ENCODE measurements at places on chromosomes 1 and 21.

- DNase-seq = no peak
These were observed 1.8 kb downstream of the CDC20 start for GRCh38 chr1:43360616-43361015.

DNA sequence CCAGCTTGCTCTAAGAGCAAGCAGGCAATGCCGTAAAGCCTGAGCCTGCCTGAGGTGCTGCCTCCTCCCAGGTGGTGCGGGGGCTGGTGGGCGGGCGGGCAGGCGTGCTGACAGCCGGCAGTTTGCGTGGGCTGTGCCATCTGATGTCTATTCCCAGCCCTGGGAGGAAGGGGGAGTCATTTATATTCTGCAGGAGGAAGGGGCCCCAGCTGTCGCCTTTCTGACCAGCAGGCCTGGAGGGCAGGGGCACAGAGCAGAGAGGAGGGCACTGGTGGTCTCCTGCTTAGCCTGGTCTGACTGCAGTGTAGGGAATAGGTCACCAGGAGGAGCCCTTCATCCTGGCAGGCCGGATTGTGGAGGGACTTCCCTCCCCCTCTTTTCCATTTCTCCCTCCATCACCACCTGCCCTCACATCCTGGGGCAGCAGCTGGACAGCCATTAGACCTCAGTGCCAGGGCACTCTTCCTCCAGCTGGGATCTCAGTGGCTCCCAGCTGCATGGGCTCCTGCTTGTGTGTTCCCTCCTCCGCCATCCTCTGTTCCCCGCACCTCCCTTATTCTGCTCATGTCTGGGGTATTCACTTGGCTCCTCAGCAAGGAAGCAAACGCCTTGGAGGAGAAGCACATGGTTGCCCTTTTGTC is 4.4 kb downstream of the CYB561D1 start:
- DNase-seq = peak; percentile 22

GRCh38 chr21:27424601-27425000 is 457.7 kb upstream of the ADAMTS5 start:
- no peak for DNase-seq

GRCh38 chr21:27840262-27840661 is 873.4 kb upstream of the ADAMTS5 start:
- DNase-seq = no peak

DNA sequence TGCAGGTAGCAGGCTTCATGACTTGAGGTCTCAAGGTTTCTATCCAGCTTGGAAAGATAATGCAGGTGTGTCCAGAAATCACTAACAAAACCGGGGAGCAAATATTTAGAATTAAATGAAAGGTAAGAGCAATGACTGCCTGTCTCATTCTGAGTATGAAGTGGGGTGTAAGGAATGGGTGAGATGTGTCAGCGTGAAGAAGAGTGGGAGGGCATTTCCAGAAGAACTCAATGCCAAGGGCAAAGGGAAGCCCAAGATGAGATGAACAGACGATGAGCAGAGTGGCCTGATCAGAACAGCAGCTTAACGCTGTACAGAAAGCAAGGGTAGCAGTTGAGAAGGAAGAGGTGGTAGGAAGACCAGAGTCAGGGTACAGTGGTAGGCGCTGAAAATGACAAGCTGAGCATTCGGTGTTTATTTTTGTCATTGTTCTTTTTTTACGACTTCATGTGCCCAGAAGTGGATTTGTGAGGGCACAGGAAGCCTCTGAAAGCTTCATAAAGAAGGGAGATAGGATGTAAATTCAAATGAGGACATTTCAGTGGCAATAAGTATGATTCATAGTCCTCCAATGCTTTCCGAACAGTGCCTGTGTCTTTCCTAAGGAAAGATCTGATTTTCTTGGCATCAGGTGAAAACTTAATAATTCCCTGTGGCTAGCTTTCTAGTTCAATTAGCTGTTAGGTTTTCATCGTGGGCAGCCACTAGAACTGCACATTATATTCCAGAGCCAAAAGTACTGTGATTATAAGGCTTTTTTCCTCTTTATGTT is 190.5 kb downstream of the APP start:
- DNase-seq = no peak

DNA sequence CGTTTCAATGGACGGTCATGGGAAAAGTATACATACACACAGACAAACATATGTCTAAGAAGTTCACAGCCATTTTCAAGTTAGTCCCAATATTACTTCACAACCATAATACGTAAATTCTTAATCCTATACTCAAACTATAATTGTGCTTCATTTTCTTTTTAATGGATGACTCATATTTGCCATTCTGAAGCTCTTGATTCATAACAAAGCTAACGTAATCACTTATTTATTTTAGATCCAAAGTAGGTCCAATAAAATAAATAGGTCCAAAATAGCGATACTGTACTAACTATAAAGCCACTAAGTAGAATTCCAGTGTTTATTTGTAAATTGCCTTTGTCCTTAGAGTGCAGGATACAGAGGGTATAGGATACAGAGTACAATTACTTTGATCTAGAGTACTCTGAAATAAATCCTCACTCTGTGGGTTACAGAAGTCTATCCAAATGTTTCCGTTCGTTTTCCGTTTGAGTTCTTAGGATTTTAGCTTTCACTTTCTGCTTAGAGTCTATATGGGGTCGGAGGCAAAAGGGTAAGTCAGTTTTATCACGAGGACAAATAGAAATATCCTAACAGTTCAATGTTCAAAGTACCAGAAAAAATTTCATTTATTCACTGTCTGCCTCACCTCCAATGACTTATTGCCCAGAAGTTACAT is 8.8 kb upstream of the C1orf115 start:
- no peak for DNase-seq

DNA sequence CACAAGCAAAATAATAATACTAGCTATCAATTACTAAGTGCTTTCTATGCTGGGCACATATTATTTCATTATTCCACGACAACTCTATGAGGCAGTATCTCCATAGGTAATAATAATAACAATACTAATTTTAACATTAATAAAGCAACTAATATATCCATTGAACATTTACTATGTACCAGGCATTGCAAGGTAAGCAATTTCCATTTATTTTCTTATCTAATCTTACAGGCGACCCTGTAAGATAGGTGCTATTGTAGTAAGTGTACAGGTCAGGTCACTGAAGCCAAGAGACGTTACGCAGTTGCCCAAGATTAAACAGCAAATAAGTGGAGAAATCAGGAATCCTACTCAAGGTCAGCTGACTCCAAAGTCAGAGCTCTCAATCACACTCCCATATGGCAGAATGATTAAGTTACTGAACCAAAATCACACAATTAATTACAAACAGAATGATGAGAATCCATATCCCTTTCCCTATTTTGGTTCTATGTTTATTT is 198.4 kb downstream of the SLC45A1 start:
- DNase-seq = no peak

GRCh38 chr1:67937010-67937409 is 103.7 kb upstream of the GNG12 start:
- no peak for DNase-seq

DNA sequence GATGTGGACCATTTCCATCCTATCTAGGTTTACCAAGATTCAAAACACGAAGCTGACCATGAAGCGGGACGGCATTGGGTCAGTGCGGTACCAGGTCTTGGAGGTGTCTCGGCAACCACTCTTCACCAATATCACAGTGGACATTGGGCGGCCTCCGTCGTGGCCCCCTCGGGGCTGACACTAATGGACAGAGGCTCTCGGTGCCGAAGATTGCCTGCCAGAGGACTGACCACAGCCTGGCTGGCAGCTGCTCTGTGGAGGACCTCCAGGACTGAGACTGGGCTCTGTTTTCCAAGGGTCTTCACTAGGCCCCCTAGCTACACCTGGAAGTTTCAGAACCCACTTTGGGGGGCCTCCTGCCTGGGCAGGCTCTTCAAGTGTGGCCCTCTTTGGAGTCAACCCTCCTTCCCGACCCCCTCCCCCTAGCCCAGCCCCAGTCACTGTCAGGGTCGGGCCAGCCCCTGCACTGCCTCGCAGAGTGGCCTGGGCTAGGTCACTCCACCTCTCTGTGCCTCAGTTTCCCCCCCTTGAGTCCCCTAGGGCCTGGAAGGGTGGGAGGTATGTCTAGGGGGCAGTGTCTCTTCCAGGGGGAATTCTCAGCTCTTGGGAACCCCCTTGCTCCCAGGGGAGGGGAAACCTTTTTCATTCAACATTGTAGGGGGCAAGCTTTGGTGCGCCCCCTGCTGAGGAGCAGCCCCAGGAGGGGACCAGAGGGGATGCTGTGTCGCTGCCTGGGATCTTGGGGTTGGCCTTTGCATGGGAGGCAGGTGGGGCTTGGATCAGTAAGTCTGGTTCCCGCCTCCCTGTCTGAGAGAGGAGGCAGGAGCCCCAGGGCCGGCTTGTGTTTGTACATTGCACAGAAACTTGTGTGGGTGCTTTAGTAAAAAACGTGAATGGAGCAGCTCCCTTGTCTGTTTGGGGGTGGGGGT is 864 bp upstream of the CCDC24 start:
- DNase-seq = no peak

- no peak for DNase-seq
These were observed 23.4 kb upstream of the PTP4A2 start for GRCh38 chr1:31961536-31961935.

- no peak for DNase-seq
These were observed 364.2 kb upstream of the ZP4 start for GRCh38 chr1:238254935-238255334.

GRCh38 chr1:214900590-214900989 is 181.9 kb upstream of the KCNK2 start:
- no peak for DNase-seq

GRCh38 chr1:202015662-202015937 is 5.2 kb downstream of the ELF3 start:
- DNase-seq = no peak

DNA sequence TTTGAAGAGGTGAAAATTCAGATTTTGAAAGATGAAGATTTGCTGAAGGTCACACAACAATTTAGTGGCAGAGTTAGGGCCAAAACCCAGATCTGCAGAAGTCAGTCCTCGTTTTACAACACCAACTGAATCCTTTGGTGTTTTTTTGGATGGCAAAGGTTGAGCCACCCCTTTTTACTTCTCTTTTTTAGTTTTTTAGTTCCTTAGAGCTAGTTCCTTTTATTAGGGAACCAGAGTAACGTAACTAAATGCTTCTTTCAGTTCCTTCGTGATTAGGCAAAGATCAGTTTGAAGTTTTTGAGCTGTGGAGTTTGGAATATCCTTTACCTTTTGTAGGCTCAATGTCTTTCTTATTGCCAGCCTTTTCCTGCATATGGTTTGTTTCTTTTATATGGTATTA is 67.9 kb upstream of the ARID1A start:
- no peak for DNase-seq

DNA sequence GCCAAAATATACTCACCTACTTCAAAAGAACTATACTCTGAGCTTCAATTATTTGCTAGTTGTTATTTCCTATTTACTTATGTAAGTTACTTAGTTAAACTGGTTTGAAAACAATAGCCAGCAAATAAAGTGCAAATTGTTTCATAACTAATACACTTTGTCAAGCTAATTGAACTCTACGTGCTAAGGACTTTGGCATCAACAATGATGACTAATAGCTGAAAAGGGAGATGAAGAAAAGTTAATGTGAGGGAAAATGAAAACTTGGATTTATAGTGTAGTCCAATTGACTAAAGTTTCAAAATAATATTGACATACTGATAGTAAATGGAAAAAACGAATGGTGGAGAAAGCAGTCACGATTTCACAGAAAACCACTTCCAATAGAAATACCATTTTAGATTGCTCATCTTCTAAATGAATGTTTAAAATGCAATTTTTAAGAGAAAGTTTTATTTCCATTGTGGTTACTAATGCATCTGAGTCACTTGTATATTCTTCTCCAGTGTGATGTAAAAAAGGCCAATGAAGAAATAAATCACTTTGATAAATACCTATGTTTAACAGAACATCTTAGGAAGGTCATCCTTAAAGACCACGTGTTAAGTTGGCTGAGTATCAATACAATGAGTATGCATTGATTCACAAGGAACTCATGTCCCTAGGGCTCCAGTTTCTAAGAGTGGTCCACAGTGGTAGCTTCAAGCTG is 455.2 kb downstream of the LTN1 start:
- peak; percentile 99 for DNase-seq

- no peak for DNase-seq
These were observed 53.4 kb downstream of the CD2 start for GRCh38 chr1:116807394-116808199.

GRCh38 chr1:239558991-239559390 is 172.6 kb downstream of the CHRM3 start:
- DNase-seq = no peak

- no peak for DNase-seq
These were observed 22.3 kb upstream of the SPSB1 start for GRCh38 chr1:9270290-9270883.

- DNase-seq = no peak
These were observed 3.0 kb upstream of the PEX10 start for GRCh38 chr1:2415337-2415736.

DNA sequence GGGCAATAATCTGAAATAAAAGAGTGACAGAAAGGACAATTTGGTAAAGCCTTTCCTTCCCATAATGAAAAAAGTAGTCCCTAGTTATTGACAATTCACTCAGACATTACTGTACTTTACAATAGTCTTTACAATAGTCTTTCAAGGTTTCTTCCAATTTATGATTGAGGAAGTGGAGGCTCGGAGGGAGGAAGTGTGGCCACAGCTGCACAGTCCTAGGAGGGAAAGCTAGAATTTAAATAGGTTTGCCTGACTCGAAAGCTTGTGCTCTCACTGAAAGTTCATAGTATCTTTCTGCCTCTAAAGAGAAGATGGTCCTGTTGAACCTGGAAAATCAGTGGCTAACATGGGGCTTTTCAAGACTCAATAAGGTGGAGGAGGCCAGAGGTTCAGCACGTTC is 203.2 kb downstream of the SDCCAG8 start:
- DNase-seq = no peak

- no peak for DNase-seq
These were observed 7.3 kb upstream of the ADAM15 start for GRCh38 chr1:155043793-155044192.

GRCh38 chr1:93813076-93813475 is 65.9 kb downstream of the DNTTIP2 start:
- DNase-seq = peak; percentile 32

DNA sequence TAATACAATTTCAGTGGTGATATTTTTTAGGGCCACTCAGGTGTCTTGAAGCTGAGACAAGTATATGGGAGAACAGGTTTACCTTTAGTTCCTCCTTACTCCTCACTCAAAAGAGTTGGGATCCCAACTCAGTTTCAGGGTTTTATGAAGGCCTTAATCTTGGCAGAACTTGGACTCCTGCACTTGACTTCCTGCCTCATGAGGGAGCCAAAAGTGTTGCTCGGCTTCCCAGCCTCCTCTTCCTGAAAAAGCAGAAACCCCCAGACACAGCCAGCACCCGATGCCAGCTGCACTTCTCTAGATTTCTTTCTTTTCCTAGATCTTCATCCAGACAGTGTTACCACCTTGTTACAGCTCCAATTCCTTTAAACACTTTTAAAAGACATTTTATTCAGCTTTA is 70.8 kb upstream of the TMPRSS2 start:
- no peak for DNase-seq

- DNase-seq = no peak
These were observed 33.3 kb downstream of the TMPRSS15 start for GRCh38 chr21:18370301-18370700.

DNA sequence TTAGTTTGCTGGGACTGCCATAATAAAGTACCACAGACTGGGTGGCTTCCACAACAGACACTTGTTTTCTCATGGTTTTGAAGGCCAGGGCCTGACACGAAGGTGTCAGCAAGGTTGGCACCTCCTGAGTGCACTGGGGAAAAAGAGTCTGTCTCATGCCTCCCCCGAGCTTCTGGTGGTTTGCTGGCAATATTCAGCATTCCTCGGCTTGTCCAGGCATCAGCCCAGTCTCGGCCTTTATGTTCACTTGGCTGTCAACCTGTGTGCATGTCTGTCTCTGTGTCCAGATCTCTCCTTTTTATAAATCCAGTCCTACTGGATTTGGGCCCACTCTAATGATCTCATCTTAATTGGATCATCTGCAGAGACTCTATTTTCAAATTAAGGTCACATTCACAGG is 72.6 kb downstream of the DOP1B start:
- DNase-seq = no peak

Data from fibroblast of skin of right biceps (primary cell).